ENCODE measurements at places on chromosomes 7 and 10.

DNA sequence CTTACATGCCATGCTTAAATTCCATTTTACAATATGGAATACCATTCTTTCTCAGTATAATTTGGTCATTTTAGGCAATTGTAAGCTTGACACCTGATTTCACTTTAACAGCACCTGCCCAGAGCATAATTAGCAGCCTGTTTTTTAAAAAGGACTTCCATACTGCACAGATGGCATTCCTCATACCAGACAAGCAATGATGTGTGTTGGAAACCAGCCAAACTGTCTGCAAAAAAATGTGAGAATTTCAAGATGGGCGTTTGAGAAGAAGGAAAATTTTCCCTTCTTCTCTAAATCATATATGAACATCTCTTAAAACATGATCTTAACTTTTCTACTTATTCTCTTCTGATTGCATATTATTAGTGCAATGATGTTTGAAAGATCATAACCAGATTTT lies 40.4 kb upstream of the AGMO start:
- no peak for DNase-seq

DNA sequence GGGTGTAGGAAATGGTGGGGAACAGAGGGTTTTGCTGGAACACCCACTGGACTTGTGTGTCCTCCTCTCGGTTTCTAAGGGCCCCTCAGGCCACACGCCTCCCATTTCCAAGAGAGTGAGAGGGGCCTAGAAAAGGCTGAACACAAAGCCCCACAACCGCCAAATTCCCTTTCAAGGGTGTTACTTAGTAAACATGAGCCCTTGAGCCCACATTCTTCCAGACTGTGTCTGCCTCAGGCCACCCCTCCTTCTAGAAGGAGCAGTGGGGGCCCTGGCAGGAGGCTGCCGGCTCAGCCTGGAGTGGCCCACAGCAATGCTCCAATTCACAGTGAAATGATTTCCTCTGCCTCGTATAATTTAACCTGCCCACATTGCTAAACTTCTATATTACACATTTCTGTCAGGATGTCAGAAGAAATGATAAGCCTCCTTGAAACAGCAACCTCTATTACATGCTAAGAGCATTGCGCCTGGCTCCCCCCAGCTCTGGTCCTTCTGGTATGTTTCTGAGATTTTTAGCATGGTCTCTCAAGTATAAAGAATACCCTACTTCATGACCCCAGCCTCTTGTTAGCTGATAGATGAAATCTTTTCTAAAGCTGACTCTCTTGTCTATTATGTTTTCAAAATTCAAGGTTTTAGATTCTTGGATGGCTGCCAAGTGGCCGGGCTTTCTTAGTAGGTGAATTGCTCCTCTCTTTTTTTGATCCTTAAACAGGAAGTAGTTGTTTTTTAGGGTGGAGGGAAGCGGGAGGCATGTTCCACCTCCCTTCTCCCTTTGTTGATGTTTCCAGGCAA lies 673.9 kb upstream of the GALNT17 start:
- DNase-seq = no peak

- DNase-seq = peak; percentile 17
These were observed 26.6 kb upstream of the ASCC1 start for GRCh38 chr10:72242675-72243074.

GRCh38 chr10:94358480-94358879 lies 4.3 kb downstream of the NOC3L start:
- DNase-seq = peak; percentile 92

GRCh38 chr7:2355705-2356008 lies 1.0 kb downstream of the EIF3B start:
- no peak for DNase-seq

- peak; percentile 62 for DNase-seq
These were observed 9.3 kb upstream of the TET1 start for GRCh38 chr10:68550747-68551411.

DNA sequence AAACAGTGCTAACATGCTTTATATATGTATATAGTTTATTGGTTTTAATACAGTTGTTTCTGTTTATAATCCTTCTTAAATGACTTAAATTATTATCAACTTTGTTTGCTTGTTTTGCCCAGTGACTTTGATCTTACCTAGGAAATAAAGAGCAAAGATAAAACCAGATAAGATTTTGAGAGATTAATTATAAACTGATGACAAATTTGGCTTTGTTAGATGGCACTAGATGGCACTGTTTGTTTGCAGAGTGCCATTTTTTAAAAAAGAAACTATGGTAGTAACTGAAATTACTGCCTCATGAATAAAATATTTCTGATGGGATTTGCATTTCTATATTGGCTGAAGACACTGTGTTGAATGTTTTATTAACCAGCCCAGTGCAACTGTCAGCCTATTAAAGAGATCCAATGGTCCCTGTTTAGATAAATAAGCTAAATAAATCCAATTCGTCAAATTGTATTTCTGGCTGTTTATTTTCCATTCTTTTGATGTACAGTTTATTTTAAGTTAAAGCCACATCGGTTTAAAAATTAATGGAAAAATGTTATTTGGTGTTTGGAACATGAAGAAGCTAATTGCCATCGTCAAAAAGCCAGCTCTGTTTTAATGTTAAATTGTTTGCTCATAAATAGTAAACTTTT lies 28.7 kb downstream of the VTI1A start:
- peak; percentile 9 for DNase-seq

DNA sequence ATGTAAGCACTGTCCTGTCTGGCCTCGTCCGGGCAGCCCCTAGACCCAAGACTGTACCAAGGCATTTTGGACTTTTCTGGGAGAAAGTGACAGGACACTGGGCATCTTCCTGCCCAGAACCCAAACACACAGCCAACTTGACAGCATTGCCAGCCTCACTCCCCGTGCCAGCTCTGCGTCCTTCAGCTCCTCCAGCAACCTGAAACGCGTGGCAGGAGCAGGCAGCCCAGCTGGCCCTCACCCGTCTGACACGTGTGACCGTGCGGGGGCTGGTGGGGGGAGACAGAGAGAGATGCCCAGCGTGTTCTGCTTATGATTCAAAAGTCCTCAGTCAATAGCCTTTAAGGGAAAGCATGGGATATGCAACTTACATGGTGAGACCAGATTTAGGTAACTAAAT lies 50.3 kb upstream of the SLC29A3 start:
- DNase-seq = no peak

DNA sequence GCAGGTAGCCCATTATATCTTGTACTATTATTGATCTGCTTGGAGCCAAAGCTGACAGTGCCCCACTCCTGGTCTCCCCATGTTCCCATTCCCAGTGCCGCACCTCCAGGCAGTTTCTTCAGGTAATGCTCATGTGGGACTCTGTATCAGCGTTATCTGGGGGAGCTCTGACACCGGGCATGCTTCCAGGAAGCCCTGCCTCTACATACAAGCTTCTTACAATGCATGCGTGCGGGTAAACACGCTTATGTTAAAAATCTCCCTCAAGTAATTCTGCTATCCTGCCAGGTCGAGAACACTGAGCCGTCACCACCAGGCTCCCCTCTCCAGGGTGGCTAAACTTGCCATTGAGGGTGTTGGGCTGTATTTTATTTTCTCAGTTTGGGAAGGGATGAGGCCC lies 61.6 kb upstream of the LBX1 start:
- no peak for DNase-seq

- no peak for DNase-seq
These were observed 124.4 kb downstream of the DOCK4 start for GRCh38 chr7:112081778-112082177.

DNA sequence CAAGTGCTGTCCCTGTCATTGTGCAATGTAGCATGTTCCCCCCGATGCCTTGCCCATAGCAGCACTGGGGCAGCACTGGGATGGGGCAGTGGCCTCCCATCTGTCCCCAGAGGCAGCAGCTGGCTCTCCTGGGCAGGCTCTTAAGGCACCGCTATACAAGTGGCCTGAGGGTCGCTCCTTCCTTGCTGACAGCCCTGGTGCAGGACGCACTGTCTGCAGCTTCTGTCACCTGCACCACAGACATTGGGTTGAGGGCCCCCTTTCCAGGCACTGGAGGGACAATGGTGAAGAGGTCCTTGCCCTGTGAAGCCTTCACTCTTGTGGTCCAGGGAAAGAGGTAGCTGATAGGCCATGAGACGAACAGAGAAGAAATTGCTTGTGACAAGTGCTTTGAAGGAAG lies 10.6 kb downstream of the CPSF4 start:
- no peak for DNase-seq

GRCh38 chr7:44796504-44797328 lies at the start of gene PPIA:
PPIA (plus strand) TSS chr7:44796681; CDS start chr7:44796725, 44 bp downstream.
- peak; percentile 88 for DNase-seq

GRCh38 chr10:26780793-26781601 lies 79.8 kb downstream of the ABI1 start:
- DNase-seq = peak; percentile 81

DNA sequence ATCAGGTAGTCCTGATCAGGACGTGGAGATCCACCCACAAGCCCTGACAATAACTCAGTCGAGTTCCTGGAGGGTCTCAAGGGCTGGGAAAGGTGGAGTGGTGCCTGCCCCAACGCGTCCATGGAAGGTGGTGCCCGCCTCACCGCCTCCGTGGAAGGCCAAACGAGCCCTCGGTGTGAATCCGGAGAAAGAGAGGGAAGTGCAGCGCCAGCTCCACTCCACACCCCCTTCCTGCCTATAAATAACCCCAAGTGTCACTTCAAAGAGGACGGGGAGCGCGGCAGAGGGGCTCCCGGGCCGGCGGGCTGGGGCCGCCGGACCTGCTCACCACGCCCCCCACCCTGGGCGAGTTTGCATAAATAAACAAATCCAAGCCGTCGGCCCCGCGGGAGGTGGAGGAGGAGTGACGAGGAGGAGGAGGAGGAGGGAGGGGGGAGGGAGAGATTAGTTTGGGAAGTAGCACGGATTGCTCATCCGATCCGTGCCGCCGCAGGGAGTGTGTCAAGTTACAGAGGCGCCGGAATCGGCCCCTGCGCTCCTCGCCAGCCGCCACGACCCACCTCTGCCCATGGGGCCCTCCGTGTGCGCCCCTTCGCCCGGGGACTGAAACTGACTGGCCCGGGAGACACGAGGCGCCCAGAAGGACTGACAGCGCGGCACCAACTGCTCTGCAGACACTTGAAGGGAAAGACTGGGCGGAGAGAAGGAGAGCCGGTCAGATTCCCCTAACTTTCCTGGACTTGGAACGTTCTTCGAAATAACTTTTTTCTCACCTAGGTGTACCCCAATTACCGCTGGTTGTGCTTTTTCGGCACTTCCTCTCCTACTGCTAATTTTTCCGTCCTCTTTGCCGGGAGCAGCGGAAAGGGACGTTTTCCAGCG lies at the start of gene COL13A1:
Gene COL13A1 (plus strand): TSS at position 473 of the 882 bp plus-strand sequence. CDS start 518 bp downstream, outside the sequence.
- peak; percentile 46 for DNase-seq

GRCh38 chr10:108913300-108913699 lies 1010.0 kb downstream of the XPNPEP1 start:
- DNase-seq = no peak

DNA sequence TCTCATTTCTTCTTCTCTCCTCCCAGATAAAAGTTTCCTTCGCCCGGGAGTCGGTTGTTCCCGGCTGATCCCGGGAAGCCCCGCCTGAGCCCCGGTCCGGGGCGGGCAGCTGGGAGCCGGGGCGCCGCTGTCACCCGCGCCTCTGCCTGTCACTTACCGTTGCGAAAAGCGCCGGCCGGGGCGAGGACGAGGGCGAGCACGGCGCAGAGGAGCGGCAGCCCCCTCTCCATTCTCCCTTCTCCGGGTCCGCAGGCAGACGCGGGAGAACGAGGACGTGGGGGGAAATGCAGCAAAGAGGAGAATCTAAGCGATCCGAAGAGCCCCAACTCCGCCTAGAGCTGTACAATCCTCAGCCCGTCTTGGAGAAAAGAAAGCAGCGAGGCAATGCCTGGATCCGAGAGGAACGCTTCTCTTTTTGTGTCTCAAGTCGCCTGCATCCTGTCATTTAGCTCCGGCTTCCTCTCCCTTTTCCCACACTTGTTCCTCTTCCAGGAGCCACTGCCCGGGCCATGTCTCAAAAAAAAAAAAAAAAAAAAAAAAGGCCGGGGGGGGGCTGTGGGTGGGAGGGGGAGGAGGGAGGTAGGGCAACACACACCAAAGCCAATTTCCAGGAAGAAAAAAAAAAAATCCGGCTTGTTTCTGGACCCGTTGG lies at the start of gene NRP1:
Gene NRP1 (minus strand): TSS at position 515 of the 652 bp plus-strand sequence. CDS start 285 bp downstream, at position 230.
- DNase-seq = peak; percentile 45

Data from kidney glomerular epithelial cell (primary cell).